ENCODE measurements at places on chromosomes 3 and 15.
A peak's percentile ranks its signal among the peaks of the same experiment; 100 is the strongest.

DNA sequence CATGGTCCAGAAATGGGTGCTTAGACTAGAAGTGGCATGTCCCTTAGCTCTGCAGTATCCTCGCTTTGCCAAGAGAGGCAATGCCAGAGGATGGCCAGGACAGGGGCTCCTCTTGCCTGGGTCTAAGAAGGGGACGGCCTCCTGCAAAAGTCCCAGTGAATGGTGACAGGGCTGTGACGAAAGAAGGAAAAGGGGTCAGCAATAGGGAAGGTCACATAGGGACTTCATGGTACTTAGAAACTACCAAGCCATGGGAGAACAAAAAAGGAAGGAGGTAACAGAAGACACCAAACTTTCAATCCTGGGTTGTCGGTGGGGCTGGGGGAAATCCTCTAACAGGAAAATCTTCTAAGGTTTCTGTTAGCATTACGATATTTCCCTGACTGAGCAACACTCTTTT, 36.2 kb upstream of the ATOSA start:
- DNase-seq, result no peak

DNA sequence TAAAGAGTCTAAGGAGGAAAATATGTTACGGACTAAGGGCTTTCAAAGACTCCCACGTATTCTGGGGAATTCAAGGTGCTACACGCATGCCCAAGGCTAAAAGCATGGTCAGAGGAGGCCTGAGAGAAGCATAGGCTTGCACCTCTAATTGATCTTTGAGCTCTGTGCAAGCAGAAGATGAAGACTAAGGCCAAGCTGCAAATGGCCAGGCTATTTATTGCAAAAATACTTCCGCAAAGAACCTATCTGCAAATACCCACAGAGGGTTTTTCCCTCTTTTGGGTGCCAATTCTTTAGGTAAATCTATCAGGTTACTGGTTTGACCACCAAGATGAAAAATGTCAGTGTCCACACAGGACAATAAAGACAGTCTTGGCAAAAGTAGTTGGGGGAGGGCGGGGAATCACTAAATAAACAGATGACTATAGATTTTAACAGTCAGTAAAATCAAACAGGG, 119.5 kb downstream of the STAG1 start:
- DNase-seq, result no peak

GRCh38 chr3:104132566-104133403, 1233.9 kb upstream of the ALCAM start:
- DNase-seq, result no peak

DNA sequence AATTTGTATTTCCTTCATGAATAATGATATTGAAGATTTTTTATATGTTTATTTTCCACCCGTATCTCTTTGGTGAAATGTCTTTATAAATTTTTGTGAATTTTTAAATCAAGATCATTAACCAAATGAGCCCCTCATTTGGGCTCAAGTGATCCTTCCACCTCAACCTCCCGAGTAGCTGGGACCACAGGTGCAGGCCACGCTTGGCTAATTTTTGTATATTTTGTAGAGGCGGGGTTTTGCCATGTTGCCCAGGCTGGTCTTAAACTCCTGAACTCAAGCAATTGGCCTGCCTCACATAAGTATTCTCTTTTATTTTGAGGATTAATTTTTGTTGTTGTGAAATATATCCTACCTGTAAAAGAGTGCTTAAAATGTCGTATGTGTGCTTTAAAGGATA, 4.9 kb downstream of the BBS4 start:
- DNase-seq, result no peak

DNA sequence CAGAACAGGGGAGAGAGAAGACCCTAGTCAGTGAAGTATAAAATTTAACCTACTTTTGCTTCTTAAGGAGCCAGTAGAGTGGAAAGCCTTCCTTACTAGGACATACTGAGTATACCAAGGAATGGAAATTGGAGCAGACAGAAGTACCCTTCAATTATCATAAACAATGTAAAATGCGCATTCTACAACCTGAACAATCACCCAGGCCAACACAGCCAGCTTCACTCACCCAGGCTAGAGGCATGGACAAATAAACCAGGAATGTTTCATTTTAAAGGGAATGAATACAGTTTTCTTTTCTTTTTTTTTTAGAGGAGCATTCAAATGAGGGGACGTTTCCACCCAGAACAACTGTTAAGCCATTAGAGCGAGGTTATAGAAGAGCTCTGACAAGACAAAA, 41.9 kb upstream of the PLXND1 start:
- DNase-seq, result no peak

- DNase-seq, result no peak
Measured at GRCh38 chr3:127740136-127740915, 67.6 kb downstream of the ABTB1 start.

- DNase-seq, result peak; percentile 22
Measured at GRCh38 chr3:63192248-63192647, 85.9 kb upstream of the SYNPR start.

DNA sequence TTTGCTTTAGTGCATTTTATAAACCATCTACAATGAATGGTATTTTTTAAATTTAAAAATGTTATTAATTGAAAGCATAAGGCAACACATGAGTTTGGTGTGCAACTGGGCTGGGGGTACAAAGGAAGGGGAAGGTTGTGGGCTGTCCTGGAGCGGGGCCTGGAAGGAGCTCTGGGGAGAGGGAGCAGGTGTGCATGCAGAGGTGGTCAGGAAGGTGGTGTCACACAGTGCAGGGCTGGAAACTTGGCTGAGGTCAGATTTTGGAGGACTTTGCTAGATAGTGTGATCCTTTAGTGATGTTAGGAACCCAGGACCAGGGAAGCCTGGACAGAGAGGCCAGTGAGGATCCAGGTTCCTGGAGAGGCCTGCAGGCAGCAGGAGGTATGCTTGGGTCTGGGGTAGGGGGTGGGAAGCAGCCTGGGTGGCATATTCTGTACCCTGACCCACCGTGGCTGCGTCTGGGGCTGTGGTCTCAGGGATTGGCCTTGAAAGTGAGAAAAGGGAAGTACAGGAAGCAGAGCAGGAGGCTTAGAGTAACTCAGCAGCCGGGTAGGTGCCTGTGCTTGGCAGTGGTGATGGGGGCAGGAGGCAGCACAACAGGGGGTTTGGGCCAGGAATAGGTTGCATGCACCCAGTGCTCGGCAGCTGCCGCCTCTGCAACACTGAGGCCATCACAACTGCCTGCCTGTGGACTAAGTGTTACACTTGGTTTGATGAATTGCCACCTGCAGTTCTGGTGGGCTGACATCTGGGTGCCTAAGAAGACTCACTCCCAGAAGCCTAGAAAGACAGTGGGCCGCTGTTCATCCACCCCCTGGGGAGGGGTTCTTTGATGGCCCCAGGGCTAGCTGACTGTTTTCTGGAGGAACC, 33.0 kb downstream of the KY start:
- no peak for DNase-seq

DNA sequence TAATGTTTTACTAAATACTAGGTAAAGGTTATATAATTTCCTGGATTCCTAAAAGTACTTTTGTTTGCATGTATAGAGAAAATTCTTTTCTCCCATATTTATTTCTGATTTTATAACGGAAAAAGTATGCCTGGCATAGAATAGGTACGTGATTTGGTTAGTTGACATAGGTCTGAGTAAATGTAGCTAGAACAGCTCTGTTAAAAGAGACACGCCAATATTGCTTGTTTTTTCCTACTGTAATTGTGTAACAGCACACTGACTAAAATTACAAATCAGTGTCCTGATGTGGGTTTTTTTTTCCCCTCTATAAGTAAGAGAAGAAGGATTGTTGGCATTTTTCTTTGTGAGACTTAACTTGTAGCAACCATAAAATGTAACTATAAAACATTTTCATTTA, 26.7 kb downstream of the KLHL24 start:
- no peak for DNase-seq

DNA sequence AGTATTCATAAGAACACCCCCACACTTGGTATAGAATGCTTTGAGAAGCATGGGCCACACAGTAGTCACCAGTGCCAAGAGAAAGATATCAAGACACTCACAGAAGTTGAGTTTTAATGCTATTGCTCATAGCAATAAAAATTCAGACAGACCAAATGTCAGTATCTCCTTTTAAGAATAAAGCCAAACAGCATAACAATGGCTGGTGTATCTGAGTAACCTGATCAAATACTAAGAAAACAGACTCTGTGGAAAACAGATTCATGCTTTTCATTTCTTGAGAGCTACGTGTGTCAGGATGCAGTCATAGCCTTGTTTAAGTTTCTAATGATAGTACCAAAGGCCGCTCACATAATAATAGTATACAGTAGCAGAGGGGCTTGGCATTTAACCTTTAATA, 778.5 kb downstream of the MECOM start:
- DNase-seq, result no peak

DNA sequence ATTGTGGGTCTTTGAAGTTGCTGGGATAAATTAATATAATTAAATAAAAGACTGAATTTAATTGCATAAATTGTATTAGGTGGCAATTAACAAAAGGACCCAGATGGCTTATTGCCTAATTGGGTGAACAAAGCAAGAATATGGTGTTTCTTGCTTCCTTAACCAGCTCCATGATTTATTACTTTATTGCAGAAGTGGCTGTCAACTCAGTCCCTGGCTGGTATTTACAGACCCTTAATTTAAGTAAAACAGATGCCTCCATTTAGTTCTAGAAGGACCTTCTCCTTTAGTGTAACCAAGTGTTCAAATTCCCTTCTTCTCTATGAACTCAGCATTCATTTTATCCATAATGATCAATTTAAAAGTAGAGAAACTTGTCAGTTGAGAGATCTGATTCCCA, 35.1 kb downstream of the DPH3 start:
- no peak for DNase-seq

- no peak for DNase-seq
Measured at GRCh38 chr3:58897646-58898045, 152.2 kb downstream of the CFAP20DC start.

DNA sequence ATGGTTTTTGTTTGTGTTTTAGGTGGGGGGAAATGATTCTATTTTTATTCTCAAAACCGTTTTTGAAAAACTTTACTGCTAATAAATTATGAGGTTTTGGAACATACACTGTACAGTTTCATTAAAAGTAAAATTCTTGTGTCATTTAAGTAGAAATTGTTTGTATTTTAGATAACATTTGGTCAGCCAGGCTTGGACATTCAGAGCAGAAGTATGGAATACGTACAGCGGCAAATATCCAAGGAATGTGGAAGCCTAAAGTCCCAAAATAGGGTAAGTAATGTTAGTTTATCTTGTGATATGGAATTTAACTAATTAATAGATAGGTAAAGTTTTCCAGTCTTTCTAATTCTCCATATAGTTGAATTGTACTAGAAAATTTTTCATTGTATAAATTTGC, 96.6 kb downstream of the SPRED1 start:
- no peak for DNase-seq

DNA sequence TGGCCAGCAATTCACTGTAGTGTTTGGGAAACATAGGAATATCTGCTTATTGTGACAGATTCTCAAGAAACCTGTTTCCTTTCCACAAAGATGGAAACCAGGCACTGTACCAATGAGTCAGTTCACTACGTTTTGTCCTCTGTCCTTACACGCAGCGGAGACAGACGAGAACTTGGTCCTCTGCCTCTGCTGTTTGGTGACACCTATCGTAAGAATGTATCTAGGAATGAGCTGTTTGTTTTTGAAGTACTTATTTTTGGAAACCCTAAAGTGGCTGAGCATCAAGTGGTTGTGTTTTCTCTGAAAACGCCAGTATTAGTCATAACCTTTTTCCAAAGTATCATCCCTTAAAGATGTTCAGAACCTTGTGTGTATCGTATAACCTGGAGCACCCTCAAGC, 93.0 kb downstream of the PGPEP1L start:
- no peak for DNase-seq

GRCh38 chr3:141877911-141878310, 1.5 kb downstream of the ATP1B3 start:
- DNase-seq, result no peak

- DNase-seq, result no peak
Measured at GRCh38 chr15:59561547-59561946, 50.0 kb upstream of the GCNT3 start.

DNA sequence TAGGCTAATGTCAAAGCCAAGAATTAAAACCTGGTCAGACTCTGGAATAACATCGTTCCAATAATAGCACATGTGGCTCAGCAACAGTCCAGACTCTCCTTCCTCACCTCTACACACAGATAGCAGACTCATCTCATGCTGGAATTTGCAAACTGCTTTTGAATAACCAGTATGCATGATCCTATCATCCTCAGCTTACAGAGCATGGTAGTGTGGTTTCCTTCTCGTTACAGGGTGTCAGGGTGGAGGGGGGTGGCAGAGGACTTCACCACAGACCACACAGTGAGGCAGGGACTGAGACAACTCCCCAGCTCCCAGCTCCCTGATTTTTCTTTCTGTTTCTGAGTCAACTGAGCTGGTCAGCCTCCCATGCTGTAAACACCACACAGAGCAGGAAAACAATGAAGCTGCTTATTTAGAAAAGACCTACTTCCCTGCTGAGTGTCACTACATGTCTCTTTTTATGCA, 101.6 kb downstream of the RPL22L1 start:
- no peak for DNase-seq

- DNase-seq, result no peak
Measured at GRCh38 chr15:57637846-57638245, 46.1 kb downstream of the MYZAP start.

GRCh38 chr3:138803006-138803653, 31.6 kb downstream of the PIK3CB start:
- DNase-seq, result no peak

DNA sequence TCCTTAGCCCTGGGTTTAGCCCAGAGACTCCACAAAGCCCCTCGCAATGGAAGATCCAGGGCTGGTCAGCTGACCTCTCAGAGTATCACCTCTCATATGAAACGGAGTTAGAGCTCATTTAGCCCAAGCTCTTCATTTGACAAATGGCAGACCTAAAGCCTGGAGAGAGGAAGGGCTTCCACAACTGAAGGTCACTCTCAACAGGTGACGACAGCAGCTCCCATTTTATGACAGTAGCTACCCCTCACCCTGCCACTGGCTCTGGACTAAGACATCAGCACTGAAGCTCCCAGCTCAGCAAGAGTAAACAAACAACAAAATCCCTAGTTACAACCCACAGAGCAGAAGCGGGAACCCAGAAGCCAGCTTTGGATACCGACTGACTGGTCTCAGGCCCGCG, 33.7 kb downstream of the TLE3 start:
- DNase-seq, result no peak

- DNase-seq, result no peak
Measured at GRCh38 chr15:38085114-38085513, 150.7 kb downstream of the TMCO5A start.

GRCh38 chr15:80929689-80930088, 59.9 kb downstream of the MESD start:
- DNase-seq, result no peak

GRCh38 chr15:62961134-62961533, 81.4 kb upstream of the TPM1 start:
- no peak for DNase-seq

- peak; percentile 0 for DNase-seq
Measured at GRCh38 chr3:8110966-8111798, 390.4 kb upstream of the LMCD1 start.

- no peak for DNase-seq
Measured at GRCh38 chr3:134660046-134660441, 9.2 kb upstream of the KY start.

GRCh38 chr3:77362936-77363335, 323.0 kb downstream of the ROBO2 start:
- DNase-seq, result no peak

GRCh38 chr15:49135911-49136310, 19.5 kb downstream of the COPS2 start:
- no peak for DNase-seq

Measured in NCI-H1092 (cell line).